ENCODE measurements at places on chromosomes 3 and 15.

DNA sequence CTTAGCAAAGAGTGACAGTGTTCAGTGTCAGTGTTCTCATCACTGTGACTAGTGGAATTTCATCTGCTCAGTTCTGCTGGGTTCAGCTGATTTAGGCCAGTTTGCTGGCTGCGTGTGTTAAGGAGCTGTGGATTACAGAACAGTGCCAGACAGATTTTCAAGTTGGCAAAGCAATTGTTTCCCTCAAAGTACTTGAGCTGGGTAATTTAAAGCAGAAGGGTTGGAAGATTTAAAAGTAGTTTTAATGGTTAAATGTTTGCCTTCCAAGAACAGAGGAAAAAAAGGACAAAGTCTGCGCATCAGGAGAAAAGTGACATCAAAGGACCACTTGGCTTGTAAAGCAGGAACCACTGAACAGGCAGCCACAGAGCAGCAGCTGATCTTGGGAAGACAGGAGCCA is 8.7 kb downstream of the ESYT3 start:
- DNase-seq, result no peak

DNA sequence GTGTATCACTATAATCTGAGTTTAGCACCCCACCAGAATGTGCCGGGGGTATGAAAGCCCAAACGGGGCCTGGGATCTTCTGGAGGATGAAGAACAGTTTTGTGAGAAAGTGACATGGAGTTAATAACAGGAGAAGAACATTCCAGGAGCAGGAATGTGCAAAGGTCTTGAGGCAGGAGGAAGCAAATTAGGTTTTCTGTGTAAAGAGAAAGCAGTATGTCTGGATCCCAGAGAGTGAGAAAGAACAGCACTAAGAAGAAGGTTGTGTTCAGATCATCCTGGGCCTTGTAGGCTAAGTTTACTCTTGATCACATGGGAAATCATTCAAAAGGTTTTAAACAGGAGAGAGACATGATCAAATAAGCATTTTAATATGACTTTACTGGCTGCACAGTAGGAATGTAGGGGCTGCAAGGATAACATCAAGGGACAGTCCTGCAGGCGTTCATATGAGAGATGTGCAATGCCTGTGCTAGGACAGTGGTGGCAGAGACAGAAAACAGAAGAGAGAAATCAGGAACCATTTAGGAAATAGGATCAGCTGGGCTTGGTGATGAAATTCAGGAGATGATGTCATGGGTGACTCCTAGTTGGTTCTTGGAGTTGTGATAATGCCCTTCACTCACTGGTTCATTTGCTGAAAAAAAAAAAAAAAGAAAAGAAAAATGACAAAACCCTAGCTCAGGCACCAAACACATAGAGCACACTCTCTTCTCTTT is 113.5 kb downstream of the TNIK start:
- DNase-seq, result no peak

DNA sequence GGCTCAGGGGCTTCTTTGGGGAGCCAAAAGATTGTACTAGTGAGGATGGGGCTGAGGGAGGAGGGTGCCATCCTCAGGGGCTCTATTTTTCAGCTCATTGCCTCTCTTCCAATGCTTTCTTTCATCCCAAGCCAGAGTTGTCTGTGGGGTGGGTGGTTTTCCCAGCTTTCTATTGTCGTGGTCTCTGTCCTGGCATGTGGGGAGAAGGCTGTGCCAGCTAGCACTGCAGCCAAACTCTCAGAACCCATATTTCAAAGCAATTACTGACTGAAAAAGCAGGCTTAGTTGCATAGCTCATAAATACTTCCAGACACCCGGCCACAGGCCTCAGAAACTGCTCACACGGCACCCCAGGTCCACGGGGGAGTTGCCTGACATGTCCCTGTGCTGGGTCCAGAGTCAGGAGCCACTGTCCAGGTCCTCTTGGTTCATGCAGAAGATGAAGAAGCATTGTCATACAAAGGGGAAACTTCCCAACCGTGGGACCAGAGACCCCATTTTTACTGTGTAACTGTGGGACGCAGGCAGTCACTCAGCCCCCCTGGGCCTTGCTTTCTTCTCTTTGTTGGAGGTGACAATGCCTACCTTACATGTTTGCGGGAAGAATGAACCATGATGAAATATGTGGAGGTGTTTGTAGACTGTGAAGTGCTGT is 27.6 kb downstream of the FGD5 start:
- DNase-seq, result no peak

- no peak for DNase-seq
These were observed 340.3 kb upstream of the CTDSPL start for GRCh38 chr3:37521429-37521828.

- no peak for DNase-seq
These were observed 21.3 kb downstream of the TRANK1 start for GRCh38 chr3:36923523-36923943.

- DNase-seq, result no peak
These were observed 190.6 kb downstream of the VPS13C start for GRCh38 chr15:61869656-61870055.

DNA sequence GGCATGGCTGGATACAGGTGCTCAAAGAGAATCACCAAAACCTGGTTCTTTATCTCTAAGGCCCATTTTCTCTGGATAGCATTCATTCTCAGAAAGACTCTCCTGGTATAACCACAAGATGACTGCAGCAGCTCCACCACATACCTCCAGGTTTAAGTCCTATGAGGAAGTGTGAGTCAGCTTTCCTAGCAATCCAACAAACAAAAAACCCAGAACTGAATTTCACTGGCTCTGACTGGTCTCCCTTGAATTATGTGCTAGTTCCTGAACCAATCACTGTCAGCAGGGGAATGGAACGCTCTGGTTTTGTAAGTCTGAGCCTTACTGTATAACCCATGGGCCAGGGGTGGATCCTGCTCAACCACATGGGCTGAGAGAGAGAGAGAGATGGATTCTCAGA is 27.2 kb downstream of the MRPL46 start:
- no peak for DNase-seq

- no peak for DNase-seq
These were observed 300.5 kb downstream of the ZPLD1 start for GRCh38 chr3:102735311-102735710.

DNA sequence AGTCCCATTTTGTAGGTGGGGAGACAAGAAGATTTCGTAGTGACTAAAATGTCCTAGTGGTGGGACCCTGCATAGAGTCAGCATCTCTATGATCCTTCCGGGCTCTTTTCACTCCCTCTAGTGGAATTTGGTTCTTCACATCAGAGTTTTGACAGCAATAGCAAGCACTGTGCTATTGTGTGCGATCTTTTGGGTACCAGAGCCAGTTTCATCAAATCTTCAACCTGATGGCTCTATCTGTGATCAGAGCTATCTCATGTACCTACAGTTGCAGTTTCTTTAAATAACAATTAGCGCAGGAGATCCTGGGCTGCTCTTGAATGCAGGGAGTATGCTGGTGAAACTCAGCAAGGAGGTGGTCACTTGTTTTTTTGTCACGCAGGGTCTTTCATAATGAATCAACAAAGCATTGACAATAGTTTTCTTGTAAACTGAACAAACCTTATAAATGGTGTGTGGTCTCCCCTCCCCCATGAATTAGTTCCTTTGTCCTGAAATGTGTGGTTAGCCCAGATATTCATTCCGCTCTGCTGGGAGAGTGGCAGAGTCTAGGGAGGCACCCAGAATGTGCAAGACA is 257.2 kb upstream of the SOX2 start:
- no peak for DNase-seq

DNA sequence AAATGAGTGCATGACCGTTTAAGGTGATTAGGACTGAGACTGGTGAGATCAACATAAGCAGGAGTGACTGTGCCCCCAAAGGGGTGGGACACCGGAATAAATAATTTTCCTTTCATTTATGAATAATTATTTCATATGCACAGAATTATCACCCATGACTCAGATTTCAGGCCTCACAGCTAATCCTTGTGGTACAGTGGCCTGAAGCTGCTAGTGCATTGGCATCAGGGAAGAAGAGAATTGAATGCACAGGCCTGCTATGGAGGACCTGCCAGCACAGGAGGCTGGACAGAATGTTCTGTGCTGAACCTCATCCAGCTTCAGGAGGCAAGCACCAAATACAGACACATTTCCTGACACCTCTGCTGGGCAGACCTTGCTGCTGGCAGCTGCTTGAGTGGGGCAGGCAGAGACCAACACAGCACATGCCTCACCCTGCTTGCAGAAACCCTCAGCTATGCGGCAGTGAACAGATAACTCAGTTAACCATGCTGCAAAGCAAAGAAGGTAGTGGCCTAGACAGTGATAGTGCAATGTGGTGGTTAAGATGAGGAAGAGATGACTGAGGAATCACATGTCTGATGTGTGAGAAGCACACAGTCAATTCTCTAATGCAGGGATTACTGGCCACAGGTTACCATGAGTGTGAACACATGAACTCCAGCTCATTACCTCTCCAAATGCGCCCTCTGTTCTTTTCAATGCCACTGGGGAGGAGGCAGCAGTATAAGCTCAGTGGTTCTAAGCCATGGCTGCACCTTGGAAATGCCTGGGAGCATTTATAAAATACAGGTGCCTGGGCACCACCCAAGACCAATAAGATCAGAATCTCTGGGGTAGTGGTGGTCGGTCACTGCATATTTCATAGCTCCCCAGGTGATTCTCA is 68.1 kb upstream of the SCN5A start:
- no peak for DNase-seq

DNA sequence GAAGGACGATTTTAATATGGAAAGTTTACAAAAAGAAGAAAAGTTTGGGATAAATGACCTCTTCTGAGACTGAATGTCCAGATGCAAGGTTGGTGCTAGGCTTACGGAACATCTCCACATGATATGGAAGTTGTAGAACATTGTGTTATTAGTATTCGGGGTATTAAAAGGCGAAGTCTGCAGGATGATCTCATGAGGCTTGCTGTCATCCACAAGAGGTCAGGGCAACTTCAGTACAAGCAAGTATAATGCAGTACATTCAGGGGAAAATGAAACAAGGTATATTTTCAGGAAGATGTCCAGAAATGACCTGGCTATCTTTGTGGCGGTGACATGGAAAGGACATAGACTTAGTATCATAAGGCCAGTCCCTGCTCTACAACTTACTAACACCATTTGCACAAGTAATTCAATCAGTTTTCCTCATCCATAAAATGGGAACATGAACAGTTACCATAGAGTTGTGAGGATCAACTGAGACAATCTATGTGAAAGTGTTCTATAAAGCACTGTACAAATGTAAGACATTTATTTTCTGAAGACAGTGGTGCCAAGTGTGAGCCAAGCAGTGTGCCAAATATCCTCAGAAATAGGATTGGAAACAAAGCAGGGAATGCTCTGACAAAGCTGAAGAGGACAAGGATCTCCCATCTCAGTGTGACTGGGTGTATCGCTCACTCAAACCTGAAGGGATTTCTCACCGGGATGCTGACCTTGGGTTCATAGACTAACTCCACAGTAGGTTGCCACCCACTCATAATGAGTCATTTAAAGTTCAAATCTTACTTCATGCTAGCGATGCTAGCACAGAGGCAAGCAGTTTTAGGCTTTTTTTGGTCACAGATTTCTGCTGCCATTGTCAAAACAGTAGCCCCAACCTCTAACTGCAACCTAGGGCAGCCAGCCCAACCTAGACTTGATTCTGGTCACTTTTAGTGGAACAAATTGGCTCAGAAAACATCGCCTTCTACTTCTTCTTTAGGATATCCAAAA is 118.3 kb downstream of the TIGIT start:
- DNase-seq, result no peak

DNA sequence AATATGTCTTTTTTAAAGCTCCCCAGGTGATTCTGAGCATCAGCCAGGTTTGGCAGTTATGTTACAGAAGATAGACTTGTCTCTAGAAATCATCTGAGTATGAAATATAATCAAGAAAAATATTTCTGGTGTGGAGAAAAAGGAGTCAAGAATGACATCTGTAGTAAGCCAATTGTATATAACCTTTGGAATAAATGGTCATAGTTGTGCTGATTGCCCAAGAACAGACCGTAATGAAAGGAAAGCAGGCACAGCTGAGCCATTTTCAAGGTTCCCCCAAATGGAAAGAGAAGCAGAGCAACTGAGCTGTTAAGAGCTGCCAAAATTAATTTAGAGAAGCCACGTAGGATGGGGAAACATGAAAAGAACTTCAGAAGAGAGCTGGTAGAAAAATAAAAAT is 26.6 kb downstream of the GOLM2 start:
- no peak for DNase-seq

DNA sequence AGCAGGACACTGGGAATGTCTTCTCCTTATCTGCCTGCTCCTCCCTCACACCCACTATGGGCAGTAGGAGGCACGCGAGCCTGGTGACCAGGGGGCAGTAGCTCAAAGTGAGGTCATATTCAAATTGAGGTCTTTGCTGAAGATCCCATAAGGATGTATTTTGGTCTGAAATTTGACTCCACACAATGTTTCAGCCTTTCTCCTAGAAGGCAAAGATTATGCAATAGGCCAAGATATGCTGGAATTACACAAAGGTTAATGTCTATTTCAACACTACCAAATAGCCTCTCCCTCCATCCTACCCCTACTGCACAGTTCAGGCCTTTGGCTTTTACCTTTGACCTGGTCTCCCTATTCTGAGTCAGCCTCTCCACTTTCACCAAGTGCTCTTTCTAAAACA is 203.0 kb downstream of the TIGIT start:
- DNase-seq, result no peak

DNA sequence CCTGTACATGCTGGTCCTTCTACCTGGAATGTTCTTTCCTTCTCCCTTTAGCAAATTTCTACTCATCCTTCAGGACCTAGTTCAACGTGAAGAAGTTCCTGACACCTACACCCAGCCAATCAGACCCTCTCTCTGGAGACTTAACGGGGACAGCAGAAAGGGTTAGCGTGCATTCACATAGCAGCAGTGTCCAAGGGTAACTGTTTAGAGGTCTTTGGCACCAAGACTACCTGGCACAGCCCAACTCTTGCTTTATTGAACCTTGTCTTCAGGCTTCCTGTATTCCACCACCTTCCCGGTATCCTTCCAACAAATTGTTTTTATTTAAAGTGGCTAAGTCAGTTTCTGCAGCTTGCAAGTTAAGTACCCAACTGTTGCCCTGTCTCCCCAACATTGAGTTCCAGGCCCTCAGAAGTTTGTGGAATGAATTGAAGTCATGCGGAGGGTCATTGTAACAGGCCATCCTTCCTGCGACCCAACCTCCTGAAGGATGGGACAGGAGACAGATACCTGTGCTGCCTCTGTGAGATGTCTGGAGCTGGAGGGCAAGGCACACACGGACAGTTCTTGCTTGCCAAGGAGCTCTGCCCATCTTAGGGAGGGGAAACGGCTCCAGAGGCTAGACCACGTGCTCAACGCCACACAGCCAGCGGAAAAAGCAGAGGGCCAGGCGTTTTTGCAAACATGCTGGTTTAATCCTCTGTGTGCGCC is 14.4 kb upstream of the WNT7A start:
- no peak for DNase-seq

All from T-helper 17 cell (primary cell).